ENCODE measurements at places on chromosomes 3 and 15. TPM values are rescaled to one million over a fixed set of nuclear protein-coding genes. Genes with fewer than 3 reads are reported as not detected.

COPG1 gene
- polyA plus RNA-seq = 129 TPM

VPS8 gene
- polyA plus RNA-seq = 13.9 TPM

CCDC54 gene
- polyA plus RNA-seq = not detected

LMAN1L gene
- polyA plus RNA-seq = not detected

SAMMSON gene
- not detected for polyA plus RNA-seq

GOLGA8O gene
- 0.42 TPM for polyA plus RNA-seq
